ENCODE measurements at places on chromosomes 16 and 17.

GRCh38 chr16:84979516-84979915, 31.8 kb downstream of the ZDHHC7 start:
- DNase-seq = no peak

- no peak for DNase-seq
Measured at GRCh38 chr16:9969580-9969979, 212.6 kb downstream of the GRIN2A start.

DNA sequence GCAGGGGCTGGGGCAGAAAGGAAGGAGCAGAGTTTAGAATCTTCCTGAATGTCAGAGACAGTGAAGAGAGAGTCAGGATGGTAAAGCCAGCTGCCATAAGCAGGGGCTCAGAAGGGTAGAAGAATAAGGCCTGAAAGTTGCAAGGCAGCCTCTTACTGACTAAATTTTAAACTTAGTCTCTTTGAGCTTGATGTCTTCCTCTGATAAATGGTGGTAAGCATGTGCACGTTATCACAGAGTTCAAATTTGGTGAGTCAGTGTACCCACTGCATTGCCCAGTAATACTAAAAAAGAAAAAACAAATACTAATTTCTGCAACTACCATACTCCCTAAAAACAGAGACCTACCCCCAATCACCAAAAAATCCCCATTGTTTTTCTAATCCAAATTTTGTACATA, 45.2 kb downstream of the SIAH1 start:
- no peak for DNase-seq

- DNase-seq = peak; percentile 65
Measured at GRCh38 chr17:57045868-57046704, 39.0 kb upstream of the AKAP1 start.

DNA sequence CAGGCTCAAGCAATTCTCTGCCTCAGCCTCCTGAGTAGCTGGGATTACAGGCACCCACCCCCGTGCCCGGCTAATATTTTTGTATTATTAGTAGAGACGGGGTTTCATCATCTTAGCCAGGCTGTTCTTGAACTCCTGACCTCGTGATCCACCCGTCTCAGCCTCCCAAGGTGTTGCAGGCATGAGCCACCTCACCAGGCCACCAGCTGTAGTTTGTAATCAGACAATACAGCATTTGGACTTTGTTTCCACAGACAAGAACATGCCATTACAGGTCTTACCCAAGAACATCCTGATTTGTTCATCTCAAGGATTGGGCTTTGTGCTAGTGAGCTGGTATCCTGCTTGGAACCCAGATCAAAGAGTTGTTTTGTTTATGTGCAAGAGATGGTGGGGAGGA, 30.1 kb downstream of the C17orf100 start:
- no peak for DNase-seq

DNA sequence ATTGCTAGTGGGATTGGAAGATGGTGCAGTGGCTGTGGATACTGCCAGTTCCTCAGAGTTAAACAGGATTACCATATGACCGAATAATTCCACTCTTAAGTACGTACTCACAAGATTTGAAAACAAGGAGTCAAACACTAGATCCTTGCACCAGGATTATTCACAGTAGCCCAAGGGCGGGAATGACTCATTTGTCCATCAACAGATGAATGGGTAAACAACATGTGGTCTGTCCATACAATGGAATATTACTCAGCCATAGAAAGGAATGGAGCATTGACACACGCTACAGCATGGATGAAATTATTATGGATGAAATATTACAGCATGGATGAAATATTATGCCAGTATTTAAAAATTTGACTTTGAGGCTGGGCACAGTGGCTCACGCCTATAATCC, 9.1 kb upstream of the MAPK8IP3 start:
- DNase-seq = no peak

DNA sequence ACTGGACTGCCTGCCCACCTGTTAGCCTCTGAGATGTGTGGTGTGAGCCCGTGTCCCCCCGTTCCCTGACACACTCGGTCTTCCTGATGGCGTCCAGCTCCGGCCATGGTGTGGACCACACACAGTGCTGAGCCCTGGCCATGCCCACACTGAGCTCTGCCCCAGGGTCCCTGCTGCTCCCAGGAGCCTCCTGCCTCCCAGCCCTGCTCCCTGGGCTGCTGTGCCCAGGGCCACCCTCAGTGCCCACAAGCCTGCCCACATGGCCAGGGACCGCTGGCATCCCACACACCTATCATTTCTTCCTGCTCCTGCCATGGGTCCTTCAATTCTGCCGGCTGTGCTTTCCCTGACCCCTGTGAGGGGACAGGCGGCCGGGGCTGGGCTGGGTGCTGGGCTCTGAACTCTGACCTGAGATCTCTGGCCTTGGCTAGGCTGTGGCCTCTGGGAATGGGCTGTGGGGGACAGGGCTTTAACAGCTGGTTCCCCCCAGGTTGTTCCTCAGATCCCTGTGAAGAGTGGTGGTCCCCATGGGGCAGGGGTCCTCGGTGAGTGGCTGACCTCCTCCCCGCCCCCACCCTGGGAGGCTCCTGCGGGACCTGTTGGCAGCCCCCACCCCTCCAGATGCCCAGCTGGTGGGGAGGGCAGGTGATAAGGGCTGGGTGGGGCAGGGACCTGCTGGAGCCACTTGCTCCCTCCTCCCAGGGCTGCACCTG, 4.0 kb downstream of the CEMP1 start:
- no peak for DNase-seq

DNA sequence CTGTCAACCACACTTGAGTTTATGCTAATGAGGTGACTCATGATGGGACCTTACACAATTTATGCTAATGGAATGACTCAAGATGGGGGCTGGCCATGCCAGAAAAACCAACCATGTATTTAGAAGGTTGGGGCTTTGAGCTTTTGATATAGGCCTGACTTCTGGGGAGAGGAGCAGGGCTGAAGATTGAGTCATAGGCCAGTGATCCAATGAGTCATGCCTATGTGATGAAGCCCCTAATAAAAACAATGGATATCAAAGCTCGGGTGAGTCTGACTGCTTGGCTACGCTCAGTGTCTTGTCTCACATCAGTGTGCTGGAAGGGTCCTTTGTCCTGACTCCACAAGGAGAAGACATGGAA, 7.3 kb downstream of the MFSD6L start:
- no peak for DNase-seq

GRCh38 chr17:42679492-42680330, 1.9 kb downstream of the CCR10 start:
- DNase-seq = peak; percentile 87

DNA sequence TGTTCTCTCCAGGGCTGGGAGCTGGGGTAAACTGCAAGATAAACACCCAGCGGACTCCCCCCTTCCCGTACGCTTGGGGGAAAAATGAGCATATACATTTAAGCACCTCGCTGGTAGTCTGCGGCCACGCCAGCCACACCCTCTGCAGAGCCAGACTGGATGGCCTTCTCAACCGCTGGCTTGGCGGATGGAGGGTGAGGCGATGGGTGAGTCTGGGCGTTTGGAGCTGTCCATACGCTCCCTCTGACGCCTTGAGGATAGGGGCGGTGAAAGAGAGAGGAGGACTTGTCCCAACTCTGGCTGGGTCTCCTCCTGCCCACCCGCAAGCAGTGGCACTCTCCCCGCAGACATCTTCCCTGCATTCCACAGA, 1.0 kb downstream of the ITGA3 start:
- DNase-seq = no peak

DNA sequence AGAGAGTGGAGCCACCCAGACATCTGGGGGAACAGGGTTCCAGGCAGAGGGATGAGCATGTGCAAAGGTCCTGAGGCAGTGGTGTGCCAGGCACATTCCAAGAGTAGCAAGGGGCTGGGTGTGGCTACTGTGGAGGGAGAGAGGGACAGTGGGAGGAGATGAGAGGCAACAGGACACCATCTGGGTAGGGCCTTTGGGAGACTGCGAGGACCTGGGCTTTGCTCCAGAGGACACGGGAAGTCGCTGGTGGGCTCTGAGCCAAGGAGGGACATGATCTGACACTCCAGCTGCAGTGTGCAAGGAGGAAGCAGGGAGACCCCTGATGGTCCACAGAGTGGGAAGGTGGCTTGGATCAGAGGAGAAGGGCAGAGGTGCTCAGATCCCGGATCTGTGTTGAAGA, 56.7 kb upstream of the MED9 start:
- DNase-seq = no peak

- no peak for DNase-seq
Measured at GRCh38 chr16:21614896-21615295, 15.5 kb downstream of the METTL9 start.

DNA sequence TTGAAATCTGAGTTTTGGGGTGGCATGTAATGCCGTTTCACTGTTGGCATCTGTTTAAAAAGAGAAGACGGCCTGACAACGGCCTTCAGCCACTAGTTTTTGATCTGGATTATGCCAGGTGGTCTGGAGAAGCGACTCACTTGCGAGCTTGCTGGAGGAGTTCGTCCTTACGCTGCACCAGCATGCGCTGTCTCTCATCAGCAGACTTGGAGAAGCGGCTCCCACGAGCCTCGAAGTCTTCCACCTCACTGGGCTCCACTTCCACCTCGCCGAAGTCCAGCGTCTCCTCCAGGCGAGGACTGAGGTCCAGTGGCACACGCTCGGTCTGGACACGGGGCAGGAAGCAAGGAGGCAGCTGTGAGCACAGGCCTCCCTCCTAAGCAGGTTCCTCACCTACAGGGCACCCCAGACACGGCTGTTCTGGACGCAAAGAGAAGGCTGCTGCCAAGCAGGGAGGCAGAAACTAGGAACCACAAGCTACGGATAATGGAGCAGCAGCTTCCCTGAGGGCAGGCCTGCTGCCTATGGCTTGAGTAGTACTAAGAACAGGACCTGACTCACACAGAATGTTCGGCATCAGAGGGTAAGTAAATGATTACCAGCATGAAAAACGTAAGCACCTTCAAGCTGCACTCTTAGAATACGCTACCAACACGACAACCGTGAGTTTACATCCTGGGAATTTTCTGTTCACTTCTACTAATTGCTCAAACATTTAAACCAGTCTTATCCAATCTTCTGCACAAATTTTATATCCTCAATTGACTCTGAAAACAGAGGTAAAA, 61.4 kb downstream of the AMFR start:
- DNase-seq = no peak

GRCh38 chr16:4339909-4340308, 11.2 kb downstream of the PAM16 start:
- DNase-seq = no peak

DNA sequence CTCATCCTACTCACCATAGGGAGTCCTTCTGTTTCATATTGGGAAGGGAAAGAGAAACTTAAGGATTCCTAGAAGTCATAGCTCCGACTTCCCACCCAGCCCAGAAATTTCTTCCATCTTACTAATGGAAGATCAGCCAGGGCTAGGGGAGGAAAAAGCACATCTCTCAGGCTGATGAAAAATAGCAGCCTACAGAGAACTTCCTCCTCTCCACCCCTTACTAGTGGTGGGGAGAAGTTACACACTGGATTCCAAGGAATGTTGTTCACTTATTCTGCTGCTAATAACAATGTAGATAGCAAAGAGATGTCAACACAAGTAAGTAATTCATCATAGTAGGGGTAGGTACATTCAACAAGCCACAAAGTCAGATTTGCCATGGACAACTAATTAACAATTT, 94.4 kb downstream of the SPACA3 start:
- no peak for DNase-seq
